Left cardiac atrium (tissue), 4 donors: ENCODE measurements at places on chromosomes 16 and 17.
A peak's percentile ranks its signal among the peaks of the same experiment; 100 is the strongest.

DNA sequence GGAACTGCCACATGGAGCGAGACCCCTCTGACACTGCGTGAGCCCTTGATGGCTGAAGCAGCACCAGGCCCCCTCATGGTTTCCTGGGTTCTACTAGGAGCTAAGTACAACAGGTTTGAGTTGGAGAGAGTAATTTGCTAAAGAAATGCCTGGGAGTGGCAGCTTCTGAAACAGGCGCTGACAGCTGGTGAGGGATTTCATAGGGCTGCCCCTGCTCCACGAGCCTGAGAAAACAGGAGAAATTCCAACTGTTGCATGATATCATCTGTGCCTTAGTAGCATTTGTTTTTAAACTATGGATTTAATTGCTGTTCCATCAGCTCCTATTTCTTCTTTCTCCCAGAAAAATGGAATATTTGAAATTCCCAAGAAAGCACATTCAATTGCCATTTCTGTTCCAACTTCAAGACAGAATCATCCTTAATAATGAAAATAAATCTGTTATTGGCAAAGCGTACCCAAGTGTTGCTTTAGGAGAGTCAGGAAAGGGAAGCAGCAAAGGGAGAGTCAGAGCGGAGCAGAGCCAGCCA, 78.8 kb upstream of the ANKFN1 start:
- no peak for DNase-seq

- DNase-seq, result no peak
Measured at GRCh38 chr16:30525844-30526136, 576 bp downstream of the ZNF768 start.

DNA sequence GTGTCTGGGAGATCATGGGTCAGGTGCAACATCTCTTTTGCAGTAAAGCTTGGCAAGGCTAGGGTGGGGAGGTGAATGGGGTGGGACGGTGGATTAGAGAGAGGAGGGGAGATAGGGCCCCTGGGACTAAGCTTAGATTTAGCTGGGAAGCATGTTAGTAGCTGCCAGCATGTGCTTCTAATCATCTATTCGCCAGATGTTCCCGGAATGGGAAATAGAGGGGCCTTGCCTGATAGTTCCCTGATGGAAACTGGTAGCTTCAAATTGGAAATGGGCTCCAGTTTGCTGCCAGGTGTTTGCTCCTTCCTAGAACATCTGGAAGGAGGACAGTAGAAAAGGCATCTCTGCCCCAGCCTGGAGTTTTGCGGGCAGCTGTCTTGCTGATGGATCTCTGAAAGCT, 176.1 kb downstream of the CCDC182 start:
- no peak for DNase-seq

DNA sequence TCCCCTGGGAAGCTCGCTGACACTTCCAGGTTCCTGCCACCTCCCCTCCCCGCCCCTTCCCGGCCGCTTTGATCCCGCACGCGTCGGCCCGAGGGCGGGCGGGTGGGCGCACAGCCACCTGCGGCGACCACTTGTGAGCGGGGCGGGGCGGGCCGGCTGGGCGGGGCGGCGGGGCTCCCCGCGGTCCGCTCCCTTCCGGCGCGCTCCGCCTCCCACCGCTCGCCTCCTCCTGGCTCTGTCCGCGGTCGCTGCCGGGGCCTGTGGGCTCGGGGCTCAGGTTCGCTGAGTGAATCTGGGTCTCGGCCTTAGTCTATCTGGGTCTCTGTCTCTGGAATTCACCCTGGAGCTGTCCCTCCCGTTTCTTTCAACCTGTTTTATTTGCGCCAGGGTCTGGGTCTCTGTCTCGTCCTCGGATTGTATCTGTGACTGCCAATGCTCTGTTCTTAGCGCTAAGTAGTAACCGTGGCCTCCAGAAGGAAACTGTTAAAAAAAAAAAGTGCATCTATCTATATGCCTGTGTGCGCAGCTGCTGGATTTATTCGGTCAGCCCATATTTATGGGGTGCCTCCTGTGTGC, 2.7 kb upstream of the HES7 start:
- no peak for DNase-seq

GRCh38 chr17:28881533-28882056, 15.9 kb downstream of the FLOT2 start:
- DNase-seq, result no peak

DNA sequence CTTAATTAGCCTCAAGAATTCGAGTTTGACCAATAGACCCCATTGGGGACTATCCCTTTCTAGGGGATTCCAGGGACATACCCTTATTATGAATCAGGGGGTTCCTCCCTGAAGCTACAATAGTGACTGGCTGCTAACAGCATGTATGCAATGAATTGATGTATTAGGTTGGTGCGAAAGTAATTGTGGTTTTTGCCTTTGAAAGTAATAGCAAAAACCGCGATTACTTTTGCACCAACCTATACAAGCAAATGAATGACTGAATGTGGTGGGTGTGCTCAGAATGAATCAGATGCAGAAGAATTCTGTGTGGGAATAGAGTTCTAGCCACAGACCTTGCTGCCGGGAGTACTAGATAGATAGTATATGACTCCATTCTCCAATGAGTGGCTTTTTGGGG, 76.7 kb downstream of the HLF start:
- DNase-seq, result no peak

GRCh38 chr17:32503251-32504165, 16.7 kb downstream of the CDK5R1 start:
- DNase-seq, result no peak

DNA sequence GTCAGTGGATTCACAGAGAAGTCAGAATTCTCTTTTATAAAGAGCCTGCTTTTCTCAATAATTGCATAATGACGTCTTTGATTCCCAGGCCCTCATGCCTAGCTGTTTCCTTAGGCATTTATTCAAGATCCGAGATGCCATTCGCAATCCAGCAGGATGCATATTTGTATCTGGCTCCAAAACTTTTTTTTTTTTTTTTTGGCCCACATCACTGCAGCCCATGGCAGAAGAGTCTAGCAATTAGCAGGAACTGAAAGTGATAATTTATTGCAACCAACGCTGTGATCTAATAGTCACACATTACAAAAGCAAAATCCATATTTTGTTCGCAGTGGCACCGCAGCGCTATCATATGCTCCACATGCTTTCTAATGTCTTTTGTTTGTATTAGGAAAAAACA, 503.4 kb downstream of the MAF start:
- DNase-seq, result no peak

DNA sequence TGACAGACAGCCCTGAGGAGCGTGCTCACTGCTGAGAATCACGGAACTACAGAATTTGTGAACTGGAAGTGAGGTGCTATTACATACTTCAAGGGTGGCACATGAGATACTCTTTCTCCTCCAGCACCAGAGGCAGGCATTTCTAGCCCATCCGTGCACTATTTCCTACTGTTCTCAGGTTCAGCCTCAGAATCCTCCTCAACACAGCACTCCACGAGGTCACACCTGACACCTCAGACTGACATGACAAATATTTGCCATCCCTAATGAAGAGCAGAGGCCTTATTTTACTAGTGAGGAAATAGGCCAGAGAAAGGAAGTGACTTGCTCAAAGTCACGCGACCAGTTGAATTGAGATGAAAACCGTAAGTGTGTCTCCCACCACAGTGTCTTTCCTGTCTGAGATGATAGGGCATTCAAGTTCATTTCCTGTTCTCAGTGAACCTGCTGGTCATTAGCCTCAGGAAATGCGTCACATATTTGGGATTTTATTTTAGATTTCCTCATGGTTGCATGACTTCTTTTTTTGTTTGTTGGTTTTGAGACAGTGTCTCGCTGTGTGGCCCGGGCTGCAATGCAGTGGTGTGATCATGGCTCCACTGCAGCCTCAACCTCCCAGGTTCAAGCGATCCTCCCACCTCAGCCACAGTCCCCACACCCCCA, 23.6 kb downstream of the SEZ6 start:
- DNase-seq, result no peak

- no peak for DNase-seq
Measured at GRCh38 chr17:17479209-17479608, 2.4 kb downstream of the MED9 start.

DNA sequence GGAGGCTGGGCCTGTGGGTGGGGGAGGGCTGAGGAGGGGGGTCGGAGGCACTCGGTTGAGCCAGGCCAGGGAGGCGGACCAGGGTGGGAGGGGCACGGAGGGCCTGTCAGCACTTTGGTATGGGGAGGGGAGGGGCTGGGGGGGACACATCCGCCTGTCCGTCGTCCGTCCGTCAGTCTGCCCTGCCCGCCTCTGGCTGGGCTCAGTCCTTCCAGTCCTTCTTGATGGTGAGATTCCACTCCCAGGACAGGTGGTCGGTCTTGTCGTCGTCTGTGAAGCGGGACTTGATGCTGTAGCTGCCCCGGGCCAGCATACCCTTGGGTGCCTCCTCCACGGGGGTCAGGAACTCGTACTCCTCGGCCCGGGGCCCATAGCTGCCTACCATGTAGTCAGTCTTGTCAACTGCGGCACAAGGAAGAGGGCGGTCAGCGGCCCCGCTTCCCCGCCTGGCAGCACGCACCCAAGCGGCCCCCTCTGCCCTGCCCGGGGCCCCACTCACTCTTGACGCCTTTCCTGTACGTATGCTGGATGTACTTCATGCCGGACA, 2.4 kb downstream of the ARHGDIA start:
- peak; percentile 70 for DNase-seq

GRCh38 chr16:879986-880385, 79.5 kb upstream of the GNG13 start:
- DNase-seq, result no peak

DNA sequence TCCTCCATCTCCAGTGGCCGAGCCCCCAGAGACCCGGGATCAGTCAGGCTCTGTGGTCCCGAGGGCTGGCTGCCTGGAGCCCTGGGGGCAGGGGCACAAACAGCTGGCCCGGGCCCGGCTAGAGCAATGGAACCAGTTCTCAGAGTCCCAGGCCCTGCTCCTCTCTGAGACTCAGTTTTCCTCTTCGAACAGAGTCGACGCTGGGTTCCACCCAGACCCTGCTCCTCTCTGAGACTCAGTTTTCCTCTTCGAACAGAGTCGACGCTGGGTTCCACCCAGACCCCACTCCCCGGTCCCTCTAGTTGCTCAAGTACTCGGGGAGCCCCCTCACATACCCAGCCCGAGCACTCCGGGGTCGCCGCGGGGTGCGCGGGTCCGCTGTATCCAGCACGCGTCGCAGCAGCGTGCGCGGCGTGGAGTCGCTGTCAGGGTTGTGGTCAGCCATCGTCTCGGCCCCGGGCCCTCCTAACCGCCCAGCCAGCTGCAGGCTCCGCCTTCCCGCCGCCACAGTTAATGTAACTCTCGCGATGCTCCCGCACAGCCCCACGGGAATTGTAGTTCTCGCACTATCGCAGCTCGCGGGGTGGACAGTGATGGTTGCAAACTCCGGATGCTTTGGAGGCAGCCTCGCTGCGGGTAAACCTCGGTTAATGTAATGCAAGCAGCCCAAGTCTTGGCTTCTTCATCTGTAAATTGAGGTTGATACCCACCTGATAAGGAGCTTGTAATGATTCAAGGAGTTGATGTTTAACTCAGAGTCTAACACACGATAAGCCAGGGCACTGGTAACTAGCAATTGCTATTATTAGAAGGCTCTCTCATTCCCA, 8.5 kb upstream of the THAP11 start:
- peak; percentile 96 for DNase-seq

GRCh38 chr17:16329519-16330271, 23.6 kb downstream of the CENPV start:
- DNase-seq, result peak; percentile 30

GRCh38 chr16:81715358-81716196, 63.5 kb upstream of the PLCG2 start:
- DNase-seq, result no peak

DNA sequence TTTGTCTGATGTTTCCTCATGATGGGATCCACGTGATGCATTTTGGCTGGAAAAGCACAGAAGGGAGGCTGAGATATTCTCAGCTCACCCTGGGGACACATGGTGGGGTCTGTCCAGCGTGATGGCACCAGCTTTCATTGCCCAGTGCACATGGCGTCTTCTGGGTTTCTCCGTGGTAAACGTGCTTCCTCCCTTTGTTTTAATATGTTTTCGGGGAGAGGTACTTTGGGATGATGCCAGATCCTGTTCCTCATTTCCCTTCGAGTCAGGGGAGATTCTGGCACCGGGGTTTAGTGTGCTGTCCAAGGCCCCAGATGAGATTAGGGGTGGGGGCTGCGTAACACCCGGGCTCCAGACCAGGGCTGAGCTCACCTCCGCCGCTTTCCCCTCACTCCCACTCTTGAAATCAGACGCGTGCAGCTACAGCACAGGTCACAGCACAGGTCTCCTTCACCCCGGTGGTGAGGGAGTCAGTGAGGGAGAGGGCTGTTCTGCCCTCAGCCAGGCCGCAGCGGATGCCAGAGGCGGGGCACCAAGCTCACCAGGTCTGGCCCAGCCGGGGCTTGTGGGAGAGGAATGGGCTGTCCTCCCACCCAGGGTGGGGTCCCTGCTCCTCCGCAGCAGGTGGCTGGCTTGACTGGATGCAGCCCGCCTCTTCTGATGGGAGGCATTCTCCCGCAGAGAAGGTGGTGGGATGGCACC, 33.9 kb downstream of the COX4I1 start:
- no peak for DNase-seq

DNA sequence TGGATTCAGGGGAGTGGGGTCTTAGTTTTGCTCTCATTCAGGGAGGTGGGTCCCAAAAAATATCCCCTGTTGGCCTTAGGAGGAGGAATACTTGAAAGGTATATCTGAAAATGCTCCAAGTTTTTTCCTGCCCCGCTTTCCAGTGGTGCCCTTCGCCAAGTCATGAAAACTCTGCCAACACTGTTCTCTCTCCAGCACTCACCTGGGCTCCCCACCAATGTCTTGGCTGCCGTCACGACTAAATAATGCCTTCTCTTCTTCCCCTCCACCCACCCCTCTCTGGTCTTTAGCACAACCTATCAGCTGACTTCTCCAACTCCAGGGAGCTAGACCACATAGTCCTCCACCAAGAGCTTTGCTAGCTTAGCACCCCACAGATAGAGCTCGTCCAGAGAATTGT, 30.6 kb downstream of the ZFHX3 start:
- DNase-seq, result no peak

GRCh38 chr16:86306011-86306644, 204.2 kb upstream of the FOXF1 start:
- DNase-seq, result no peak

GRCh38 chr16:1784977-1785845, 2.5 kb downstream of the NUBP2 start:
- DNase-seq, result peak; percentile 13

DNA sequence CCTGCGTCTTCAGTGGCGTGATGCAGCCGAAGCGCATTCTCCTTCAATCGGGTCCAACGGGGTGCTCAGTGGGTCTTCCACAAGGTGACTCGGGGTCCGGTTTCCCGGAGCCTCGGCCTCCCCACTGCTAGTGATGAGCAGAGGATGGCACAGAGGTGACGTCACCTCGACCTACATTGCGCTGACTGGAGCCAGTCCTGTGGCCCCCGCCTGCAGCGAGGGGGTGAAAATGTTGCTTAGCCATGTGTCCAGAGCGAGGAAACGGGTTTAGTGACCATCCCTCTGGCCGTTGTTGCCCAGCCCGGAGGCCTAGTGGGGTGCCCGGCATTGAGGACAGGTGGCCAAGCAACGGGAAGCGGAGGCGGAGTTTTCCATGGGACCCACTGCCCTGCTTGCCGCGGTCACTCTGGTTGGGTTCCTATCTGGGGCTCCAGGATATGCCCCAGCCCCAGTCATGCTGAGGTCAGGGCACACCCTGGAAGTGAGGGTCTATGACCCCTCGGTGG, 190.6 kb upstream of the CIBAR2 start:
- no peak for DNase-seq

GRCh38 chr16:69936751-69937211, 14.4 kb upstream of the CLEC18A start:
- no peak for DNase-seq

GRCh38 chr16:29230671-29231096, 175.8 kb downstream of the NPIPB11 start:
- DNase-seq, result no peak

GRCh38 chr16:11078812-11079459, 134.6 kb downstream of the CLEC16A start:
- no peak for DNase-seq

- no peak for DNase-seq
Measured at GRCh38 chr17:72404872-72405271, 284.1 kb downstream of the SOX9 start.
